ENCODE measurements at places on chromosomes 6 and 20.

DNA sequence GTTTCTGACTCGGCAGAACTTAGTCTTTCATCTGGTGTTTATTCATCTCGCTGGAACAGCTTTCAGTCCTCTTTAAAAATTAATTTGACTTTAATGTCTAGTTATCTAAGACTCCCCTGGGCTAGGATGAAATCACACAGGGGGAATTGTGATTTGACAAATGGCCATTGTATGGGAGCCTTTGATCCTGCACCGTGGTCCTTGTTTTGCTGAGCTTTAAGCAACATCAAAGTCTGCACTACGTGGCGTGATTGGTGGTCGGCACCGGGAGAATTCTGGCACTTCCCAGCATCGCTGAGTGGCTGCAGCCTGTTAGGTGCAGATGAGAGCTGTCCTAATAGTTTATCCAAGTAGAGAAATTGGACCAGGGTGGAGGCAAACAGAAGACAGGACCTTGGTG, 146.9 kb downstream of the TBC1D7 start:
- DNase-seq = no peak

GRCh38 chr6:34350137-34350933, 42.1 kb downstream of the NUDT3 start:
- DNase-seq = no peak

DNA sequence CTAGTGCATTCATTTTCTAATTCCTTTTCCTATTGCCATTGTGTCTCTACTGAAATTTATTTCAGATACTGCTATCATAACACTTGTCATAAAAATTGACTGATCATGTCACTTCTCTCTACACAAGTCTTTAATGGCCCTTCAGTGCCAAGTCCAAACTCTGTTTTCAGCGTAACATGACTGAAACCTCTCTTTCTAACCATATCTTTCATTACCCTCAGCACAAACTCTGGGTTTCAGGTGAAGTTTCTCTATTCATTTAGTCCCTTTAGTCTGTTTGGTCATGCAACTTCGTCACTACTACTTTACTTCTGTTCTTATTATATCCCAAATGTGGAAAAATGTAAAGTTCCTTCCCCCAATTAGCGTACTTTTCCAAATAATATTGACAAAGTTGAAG, 234.9 kb downstream of the OGFRL1 start:
- no peak for DNase-seq

GRCh38 chr6:97703661-97704060, 420.6 kb upstream of the MMS22L start:
- DNase-seq = no peak

DNA sequence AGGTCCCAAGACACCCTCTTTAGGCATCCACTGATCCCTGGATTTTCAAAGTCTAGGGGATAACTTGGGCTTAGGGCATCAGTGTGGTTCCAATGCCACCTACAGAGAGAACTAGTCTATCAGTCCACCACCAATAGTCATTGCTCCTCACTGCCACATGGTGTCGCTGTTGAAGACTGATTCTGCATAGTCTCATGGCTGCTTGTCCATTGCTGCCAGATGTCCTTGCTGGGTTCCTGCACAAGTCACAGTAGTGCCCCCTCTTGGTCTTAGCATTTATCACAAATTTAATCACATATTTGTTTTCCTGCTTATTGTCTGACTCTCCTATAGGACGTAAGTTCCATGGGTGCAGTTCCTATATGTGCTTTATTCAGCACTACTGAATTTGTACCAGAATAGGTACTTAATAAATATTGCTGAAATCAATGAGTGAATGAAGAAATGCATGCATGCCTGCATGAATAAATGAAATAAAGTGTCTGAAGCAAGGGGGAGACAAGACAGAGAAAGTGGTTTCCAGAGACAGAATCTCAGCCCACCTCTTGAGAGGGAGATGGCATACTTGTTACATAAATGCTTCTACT, 45.9 kb upstream of the RALY start:
- DNase-seq = peak; percentile 23

DNA sequence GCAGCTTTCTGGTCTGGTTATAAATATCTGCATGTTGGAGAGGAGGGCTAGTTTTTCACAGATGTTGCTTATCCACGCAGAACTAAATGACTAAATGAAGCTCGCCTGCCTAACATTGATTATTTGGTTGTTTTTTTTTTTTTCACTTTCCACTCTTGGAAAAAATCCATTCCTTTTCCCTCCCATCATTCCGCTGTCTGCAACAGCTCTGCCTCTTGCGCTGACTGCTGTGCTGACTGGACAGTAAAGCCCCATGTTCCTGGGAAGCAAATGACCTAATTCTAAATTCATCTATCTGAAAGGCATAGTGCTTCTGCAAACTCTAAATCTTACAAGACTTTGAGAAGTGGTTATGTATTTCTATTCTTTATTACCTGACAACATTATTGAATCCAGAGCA, 255.5 kb upstream of the PLN start:
- no peak for DNase-seq

GRCh38 chr6:156840136-156840535, 63.0 kb downstream of the ARID1B start:
- DNase-seq = no peak

- no peak for DNase-seq
Measured at GRCh38 chr6:139152088-139152891, 17.4 kb downstream of the HECA start.

- DNase-seq = no peak
Measured at GRCh38 chr6:18362058-18362561, 25.0 kb upstream of the RNF144B start.

- DNase-seq = no peak
Measured at GRCh38 chr6:114312931-114313330, 29.9 kb downstream of the HS3ST5 start.

DNA sequence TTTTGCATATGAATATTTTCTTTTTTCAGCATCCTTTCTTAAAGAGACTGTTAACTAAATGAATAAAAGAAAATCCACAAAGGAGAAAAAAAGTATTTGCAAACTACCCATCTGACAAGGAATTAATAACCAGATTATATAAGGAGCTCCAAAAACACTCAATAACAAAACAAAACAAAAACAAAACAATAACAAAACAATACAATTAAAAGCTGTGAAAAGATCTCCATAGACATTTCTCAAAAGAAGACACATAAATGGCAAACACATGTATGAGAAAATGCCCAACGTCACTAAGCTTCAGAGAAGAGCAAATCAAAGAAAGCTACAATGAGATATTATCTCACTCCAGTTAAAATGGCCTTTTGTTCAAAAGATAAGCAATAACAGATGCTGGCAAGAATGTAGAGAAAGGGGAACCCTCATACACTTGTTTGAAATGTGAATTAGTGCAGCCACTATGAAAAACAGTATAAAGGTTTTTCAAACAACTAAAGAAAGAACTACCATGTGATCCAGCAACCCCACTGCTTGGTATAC, 1310.0 kb upstream of the EYS start:
- DNase-seq = no peak

DNA sequence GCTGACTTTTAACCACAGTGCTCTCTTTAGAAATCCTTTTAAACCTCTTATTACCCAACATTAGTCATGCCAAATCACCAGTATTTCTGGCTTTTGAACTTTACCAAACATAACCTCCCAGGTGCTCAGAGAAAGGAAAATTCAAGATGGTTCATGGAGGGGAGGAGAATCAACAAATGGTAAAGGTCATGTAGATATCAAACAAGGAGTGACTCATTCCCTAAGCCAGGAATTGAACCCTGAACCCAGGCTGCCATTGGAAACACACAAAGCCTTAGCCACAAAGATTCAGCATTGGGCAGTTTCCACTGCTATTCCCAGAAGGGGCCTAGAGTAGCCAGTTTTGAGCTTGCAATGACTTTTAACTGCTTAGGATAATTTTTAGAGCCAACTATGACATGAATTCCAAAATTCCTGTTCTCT, 21.6 kb upstream of the ENTPD6 start:
- no peak for DNase-seq

- no peak for DNase-seq
Measured at GRCh38 chr6:7674291-7674690, 51.6 kb upstream of the BMP6 start.

- DNase-seq = no peak
Measured at GRCh38 chr20:63738687-63739129, 868 bp upstream of the SLC2A4RG start.

DNA sequence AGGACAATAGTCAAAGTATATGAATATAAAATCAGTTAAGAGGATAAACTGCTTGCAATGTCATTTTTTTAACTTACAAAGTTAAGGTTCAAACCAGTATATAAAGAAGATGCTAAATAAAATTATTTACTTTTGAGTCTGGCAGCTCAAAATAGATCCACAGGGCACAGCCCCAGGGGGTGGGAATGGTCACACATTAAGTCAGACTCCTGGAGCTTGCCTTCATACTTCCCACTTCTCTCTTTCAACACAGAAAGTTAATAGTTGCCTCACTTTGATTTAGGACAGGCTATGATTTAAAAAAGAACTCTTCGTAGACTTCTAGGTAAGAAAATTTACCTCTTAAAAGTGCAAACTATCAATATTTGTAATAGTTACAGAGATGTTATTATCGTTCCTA, 158.3 kb upstream of the RUNX2 start:
- no peak for DNase-seq

DNA sequence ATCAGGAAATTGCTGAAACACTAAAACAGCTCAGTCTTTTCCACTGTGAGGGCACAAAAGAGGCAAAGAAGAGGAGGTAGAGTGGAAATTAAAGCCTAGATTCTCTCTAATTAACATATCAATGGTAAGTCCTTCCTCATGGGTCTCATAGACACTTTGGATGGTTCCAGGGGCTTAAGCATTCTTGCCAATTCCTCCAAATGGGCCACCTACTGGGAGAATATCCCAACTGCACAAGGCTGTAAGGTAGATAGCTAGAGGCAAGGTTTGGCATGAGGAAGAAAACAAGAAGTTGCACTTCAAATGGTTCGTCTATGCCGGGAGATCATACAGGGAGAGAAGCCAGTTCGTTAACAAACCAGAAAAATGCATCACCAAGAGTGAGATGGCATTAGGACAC, 107.6 kb upstream of the KHDRBS2 start:
- DNase-seq = no peak

GRCh38 chr20:49710971-49711666, 2.6 kb downstream of the B4GALT5 start:
- no peak for DNase-seq
